ENCODE measurements at places on chromosomes 7 and 10.

DNA sequence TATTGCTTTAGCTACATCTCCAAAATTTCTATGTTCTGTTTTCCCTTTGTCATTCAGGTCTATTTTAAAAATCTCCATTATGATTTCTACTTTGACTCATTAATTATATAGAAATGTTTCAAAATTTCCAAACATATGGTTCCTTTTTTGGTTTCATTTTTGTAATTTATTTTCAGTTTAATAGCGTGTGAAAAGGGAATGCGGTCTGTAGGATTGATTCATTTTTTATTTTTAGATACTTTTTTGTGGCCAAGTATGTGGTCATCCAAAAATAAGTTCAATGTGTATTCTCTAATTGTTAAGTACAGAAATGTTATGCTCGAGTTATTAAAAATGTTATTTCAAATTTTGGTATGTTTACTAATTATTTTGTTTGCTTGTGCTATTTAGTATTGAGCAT is 72.5 kb upstream of the ANKRD1 start:
- DNase-seq, result no peak

DNA sequence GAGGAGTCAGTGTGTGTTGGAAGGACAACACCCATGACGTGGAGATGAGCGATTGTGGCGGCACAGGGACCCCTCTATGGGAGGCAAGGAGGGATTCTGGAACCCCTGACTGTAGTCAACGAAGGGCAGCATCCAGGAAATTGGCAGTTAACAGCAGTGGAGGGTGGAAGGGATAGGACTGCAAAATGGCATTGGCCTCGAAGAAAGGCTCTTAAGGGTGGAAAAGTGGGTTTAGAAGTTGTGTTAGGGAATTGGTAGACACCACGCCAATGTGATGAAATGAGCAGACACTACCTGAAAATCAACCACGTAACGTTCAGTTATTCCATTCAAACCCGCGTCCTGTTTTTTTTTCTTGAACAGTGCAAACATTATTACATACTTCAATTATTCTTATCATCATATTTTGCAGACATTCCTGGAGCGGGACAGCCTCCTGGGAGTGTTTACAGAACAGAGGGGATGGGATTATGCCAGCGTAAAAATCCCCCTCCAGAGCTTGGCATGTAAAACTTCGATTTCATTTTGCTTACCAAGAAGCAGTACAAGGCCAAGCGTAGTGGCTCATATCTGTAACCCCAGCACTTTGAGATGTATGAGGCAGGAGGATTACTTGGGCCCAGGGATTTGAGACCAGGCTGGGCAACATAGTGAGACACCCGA is 272.1 kb downstream of the WDR37 start:
- DNase-seq, result no peak

DNA sequence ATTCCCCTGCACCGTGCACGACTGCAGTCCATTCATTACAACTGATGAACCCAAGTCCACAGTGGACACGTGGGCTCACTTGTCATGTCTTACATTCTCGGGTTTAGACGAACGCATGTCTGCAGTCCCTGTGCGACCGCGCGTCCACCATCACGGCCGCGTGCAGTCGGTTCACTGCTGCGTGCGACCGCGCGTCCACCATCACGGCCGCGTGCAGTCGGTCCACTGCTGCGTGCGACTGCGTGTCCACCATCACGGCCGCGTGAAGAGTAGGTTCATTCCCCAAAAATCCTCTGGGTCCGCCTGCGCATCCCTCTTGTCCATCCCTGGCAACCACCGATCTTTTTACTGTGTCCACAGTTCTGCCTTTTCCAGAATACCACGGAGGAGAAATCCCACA is 100.5 kb downstream of the MAD1L1 start:
- DNase-seq, result no peak

DNA sequence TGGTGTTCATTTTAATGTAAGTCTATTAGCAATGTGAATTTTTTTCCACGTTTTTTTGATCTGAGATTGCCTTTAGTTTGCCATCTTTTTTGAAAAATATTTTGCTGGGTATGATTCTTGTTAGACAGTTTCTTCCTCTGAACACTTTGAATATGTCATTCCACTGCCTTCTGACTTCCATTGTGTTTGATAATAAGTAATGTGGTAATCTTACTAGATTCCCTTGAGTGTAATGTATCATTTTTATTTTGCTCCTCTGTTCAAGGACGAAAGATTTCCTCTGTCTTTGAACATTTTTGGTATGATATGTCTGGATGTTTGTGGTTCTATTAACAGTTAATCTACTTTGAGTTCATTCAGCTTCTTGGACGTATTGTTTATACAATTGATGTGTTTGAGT is 371.4 kb downstream of the SUGCT start:
- DNase-seq, result no peak

- no peak for DNase-seq
Measured at GRCh38 chr7:137324796-137325696, 18.5 kb downstream of the PTN start.

- no peak for DNase-seq
Measured at GRCh38 chr10:70805619-70806215, 10.0 kb upstream of the SGPL1 start.

DNA sequence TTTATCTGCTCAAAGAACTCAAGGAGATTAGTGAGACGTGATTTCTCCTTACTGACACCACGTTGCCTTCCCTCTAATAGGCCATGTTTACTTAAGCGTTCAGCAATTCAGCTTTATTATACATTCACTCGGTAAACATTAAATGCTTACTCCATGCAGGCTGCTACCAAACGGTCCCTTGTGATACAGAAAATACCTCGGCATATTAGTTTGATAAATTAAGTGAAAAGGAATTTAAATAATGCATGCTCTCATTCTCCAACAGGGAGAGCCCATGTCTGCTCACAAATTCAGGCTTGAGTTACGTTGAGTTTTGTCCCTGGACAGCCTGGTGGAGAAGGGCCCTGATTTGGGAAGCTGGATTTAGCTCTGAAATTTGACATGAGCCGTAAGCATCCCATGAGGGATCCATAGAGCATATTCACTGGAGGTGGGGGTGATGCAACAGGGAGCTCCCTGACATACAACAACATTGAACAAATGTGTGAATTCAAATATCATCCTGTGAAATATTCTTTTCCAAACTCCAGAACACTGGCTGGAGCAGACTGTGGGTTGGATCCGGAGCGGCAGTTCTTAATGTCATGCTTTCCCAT is 86.3 kb downstream of the TBXAS1 start:
- DNase-seq, result no peak

DNA sequence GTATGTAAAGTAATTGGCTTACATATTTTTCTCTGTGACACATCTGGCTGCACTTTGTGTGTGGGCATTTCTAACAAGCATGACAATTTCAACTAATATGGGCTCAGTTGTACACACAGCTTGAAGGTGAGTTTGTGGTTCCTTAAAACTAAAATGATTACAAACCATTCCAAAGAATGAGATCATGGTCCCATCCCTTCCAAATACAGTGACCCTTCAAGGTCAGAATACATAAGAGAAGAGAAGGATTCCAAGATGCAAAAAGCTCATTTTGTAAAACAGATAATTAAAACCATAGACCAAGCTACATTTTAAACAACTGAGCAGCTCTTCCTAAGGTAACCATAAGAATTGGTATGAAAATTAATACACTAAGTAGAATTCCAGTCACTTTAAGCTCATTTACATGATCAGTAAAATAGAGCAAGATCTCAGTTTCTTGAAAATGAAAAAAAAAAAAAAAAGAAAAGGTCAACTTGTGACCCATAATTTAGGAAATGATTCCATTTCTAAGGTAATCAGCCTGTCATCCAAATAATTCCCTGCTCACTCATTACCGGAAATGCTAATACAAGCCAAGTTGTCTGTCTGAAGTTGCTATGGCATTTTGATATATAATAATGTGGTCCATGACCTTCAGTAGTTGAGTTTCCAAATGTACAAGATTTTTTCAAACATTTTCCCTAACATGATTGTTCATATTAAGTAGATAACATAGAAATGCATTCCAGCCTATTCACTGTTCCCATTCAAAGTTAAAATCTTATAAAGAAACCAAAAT is 688.5 kb downstream of the PARD3 start:
- DNase-seq, result no peak

- no peak for DNase-seq
Measured at GRCh38 chr7:148487912-148488311, 102.7 kb upstream of the C7orf33 start.

- no peak for DNase-seq
Measured at GRCh38 chr10:10798864-10799192, 218.8 kb upstream of the CELF2 start.

GRCh38 chr10:132298038-132298881 is 9.5 kb downstream of the STK32C start:
- no peak for DNase-seq

- no peak for DNase-seq
Measured at GRCh38 chr7:4814433-4814832, 39.0 kb downstream of the AP5Z1 start.

GRCh38 chr10:12349629-12350166 is 351 bp downstream of the CAMK1D start:
- DNase-seq, result no peak

DNA sequence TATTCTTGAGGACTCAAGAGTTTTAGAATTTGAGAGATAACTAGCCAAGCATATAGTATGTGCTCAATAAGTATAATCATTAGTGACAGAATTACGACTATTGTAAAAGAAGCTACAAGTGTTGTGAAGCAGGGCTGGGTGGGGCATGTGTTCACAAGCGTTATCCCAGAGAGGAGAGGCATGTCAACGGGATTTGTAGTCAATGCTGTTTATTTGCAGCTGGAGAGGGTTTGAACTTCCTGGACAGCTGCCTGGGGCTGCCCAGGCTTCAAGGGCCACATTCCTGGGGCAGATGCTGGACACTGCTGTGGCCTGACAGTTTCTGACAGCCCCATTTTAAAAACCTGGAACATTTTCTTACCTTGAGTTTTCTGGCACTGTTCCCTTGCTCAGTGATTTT is 36.9 kb upstream of the CDHR3 start:
- no peak for DNase-seq

DNA sequence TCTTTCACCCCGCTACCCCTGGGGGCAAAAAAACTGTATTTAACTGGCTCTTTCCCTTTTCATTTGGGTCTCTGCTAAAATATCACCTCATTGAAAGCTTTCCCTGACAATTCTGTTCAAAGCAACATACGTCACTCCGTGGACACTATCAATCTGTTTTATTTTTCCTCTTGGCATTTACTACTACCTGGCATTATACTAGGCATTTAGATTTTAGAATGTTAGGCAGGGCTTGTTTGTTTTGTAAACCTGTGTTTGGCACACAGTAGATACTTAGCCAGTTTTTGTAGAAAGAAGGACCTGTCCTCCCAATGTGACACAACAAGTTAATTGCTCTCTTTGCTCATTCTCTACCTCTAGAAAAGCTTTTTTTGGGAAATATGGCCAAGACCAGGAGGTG is 26.5 kb upstream of the PDK4 start:
- no peak for DNase-seq

GRCh38 chr10:96261930-96262329 is 9.4 kb downstream of the BLNK start:
- DNase-seq, result no peak

- DNase-seq, result no peak
Measured at GRCh38 chr10:122293961-122294380, 22.9 kb downstream of the BTBD16 start.

Data from stimulated activated CD4-positive, alpha-beta T cell treated with anti-CD3 and anti-CD28 coated beads, Interleukin-15, amount 100 ng/mL, for 1 hour (primary cell).